ENCODE measurements at places on chromosomes 4 and X.

DNA sequence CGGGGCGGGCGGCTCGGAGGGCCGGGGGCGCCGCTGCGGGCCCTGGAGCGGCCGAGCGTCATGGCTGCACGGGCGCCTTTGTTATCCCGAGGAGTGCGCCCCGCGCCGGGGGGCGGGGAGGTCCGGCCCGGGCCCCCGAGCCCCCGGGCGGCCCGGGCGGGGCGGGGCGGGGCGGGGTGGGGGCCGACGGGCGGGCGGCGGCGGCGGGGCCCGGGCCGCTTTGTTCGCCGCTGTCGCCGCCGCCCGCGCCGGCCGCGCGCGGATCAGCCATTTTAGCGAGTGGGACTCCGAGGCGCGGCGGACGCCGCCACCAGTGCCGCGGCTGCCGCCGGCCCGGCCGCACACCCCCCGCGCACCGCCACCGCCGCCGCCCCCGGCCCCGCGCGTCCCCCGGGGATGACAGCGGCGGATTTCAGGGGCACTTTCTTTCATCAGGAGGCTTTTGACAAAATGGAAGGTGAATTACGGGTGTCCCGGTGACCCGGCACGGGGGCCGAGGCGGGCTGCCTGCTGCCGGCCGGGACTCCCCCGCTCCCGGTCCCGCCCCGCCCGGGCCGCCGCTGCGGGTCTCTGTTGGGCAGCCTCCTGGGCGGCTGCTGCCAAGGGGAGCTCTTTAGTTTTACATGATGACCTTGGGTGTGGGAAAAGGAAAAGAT lies 1.2 kb downstream of the HMGB3 start:
- no peak for DNase-seq

DNA sequence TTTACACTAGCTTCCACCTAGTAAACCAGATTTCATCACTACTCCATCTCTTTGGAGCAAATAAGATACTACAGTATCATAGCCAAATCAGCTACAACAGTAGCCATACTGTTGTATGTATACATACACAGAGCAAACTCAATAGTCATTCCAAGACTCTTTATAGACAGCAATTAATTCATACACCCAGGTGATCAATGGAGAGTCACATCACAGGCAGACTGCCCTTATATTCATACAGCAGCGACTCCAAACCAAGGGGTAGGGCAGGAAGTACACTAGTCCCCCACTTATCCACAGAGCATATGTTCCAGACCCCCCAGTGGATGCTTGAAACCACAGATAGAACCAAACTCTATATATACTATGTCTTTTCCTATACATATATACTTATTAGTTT lies 76.6 kb downstream of the FBXW7 start:
- DNase-seq, result no peak

GRCh38 chr4:36115312-36115711 lies 129.0 kb downstream of the ARAP2 start:
- DNase-seq, result no peak

DNA sequence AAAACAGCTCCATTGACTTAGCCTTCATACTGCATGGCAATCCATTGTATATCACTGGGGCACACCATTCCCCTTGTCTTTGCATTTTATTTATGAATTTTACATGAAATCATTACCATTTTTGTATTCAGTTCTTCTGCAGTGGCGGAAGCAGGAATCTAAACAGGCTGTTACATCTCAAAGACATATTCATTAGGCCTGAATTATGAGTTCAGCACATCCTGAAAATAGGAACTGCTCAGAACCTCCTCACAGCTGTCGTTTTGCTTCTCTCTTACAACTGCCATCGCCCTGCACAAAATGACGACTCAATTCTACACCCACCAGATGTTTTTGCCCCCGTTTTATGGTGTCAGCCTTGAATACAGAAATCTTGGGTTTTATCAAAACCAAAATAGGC lies 474.4 kb upstream of the MAGEB18 start:
- no peak for DNase-seq

DNA sequence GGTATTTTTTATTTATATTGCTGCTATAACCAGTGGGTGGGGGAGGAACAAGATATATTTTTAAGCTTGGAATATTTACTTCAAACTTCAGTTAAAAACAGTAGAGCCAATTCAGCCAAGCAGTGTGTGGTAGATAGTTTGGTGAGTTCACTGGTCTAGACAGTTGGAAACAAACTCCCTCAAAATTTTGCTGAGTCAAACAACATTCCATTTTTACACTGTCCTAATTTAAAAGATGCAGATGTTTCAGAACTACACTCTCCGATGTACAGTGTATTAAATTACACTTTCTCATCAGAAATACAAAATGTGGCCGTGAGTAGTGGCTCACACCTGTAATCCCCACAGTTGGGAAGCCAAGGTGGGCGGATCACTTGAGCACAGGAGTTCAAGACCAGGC lies 23.3 kb downstream of the PRKX start:
- DNase-seq, result no peak
